GM19239 (cell line): ENCODE measurements at places on chromosomes 11 and 22.

- no peak for DNase-seq
These were observed 14.0 kb upstream of the TUB start for GRCh38 chr11:8066911-8067455.

- no peak for DNase-seq
These were observed 25.1 kb downstream of the B3GAT1 start for GRCh38 chr11:134386945-134387344.

DNA sequence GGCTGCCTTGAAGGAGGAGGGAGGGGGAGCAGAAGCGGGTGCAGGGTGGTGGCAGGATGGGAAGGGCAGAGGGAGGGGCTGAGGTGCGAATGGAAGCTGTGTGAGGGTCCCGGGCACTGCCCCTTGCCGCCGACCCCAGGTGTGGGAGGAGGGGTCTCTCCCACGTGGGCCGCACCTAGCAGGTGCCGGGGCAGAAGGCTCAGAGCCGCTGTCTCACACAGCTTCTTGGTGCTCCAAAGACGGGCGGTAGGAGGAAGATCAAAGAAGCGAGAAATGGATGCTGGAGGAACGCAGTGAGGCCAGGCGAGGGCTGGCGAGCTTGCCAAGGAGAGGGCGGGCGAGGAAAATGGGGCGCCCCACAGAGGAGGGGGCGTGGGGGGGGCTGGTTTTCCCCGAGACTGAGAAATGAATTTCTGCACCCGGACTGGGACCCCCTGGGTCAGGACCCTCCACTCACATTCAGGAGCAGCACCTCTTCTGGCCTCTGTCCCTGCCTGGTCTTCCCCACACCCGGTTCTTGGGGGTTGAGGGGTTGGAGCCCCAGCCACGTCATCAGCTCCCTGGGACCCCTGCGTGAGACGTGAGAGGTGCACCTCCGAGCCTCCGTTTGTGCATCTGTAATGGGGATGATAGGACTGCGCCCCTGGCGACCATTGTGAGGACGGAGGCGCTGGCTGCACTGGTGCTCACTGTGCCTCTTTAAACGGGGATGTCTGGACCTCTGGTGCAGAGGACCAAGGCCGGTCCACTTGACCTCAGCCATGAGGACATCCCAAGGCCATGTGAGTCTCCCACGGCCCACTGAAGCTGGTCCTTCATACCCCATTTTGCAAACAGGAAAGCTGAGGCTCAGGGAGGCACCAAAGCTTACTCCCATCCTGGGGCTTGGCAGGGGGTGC lies 16.8 kb downstream of the LSP1 start:
- DNase-seq = no peak

GRCh38 chr11:122697636-122698167 lies 42.2 kb downstream of the UBASH3B start:
- no peak for DNase-seq

DNA sequence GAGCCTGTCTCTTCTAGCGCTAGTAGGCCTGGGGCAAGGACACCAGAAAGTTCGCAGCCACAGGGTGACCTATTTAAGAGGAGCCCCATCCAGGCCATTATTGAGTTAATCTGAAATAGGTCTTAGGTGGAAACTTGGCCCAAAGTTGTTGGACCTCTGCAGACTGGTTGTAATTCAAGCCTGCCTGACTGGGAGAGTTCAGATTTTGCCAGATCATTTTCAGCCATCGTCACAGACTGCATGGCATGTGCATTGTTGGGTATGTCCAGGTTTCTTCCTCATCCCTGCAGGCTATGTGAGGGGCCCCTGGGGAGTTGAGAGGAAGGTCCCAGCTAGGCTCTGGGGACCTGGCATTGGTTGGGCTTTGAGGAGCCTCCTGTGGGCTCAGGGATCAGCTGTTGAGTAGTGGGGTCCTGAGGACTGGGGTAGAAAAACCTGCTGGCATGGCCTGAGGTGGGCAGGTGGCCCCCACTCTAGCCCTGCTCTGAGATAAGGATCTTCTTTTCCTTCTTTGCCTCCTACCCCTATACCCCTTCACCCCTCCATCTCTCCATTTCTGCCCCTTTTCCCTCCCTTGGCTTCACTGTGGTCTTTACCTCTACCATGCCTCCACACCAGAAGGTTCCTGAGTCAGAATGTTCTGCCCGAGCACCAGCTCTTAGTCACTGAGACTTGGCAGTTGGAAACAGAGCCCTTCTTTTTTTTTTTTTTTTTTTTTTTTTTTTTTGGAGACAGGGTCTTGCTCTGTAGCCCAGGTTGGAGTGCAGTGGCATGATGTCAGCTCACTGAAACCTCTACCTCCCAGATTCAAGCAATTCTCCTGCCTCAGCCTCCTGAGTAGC lies 112.7 kb downstream of the MORC2 start:
- no peak for DNase-seq

- no peak for DNase-seq
These were observed at the start of gene GALR3 for GRCh38 chr22:37823134-37823985. TSS of gene GALR3 (plus strand) at chr22:37823382. CDS start at chr22:37823407, 25 bp downstream.

DNA sequence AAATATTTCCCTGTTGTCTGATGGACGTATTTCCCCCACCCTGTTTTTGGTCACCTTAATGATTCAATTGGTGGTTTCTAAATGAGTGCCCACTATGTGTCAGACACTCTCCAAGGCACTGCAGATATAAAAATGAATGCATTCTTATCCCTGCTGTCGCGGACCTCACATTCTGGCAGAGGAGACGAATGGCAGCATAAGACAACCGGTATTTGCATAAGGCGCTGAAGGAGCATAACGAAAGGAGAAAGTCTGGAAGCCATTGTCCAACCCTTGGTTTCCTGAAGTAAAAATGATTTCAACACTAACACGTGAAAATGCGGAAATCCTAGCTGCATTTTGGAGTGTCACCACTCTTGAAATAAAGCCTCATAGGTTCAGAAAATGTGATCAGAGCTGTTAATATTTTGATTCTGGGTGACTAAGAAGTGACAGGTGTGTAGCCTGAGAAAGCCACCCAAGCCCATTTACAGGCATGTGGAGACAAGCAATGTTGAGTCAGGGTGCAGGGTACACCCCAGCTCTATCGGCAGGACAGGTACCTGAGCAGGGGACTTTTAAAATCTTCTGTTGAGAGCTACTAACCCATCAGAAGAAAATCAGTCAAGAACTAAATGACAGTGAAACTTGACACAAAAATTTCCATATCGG lies 10.1 kb upstream of the GAB2 start:
- DNase-seq = no peak

DNA sequence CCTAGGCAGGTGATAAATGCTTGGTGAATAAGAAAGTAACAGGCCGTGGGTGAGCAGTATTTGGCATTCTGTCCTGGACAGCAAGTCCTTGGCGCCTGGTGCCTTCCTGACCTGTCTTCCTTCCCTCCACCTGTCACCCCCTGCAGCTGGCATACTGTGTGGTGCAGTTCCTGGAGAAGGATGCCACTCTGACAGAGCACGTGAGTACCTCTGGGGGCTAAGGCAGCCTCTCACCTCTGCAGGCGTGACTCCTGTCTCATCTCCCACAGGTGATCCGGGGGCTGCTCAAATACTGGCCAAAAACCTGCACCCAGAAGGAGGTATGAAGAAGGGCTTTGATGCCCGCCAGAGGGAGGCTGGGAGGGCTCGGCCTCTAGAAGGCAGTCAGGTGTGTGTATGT lies 4.4 kb downstream of the GPHA2 start:
- DNase-seq = no peak

DNA sequence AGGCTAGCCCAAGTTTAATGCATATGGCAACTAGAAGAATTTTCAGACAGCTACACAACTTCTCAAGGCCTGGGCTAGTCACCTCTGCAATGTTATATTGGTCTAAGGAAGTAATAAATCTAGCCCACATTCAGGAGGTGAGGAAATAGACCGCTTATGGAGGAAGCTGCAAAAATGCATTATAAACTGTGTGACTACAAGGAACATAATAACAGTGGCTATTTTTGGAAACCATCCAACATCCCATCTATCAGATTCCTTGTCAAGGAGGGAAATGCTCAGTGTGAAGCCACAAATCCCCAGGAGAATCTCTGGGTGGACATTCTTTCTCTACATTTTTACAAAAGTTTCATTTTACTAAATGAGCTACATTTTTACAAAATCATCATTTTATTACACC lies 76.1 kb downstream of the BBOX1 start:
- DNase-seq = no peak

DNA sequence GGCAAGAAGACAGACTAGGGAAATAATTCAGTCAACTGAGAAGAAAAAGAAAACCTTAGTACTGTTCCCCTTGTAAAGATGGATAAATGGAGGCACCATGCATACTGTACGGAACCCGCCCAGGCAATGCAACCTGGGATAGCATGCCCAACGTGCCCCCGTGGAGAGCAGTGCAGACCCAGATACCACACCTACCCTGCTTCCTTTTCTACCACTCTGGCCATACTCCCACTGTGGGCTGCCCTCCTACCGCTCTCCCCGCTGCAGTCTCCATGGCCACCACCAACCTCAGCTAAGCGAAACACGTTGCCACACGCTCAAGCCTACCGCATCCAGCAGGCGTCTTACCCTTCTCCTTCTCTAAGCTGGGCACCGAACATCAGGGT lies 117.4 kb upstream of the SERPIND1 start:
- DNase-seq = no peak

DNA sequence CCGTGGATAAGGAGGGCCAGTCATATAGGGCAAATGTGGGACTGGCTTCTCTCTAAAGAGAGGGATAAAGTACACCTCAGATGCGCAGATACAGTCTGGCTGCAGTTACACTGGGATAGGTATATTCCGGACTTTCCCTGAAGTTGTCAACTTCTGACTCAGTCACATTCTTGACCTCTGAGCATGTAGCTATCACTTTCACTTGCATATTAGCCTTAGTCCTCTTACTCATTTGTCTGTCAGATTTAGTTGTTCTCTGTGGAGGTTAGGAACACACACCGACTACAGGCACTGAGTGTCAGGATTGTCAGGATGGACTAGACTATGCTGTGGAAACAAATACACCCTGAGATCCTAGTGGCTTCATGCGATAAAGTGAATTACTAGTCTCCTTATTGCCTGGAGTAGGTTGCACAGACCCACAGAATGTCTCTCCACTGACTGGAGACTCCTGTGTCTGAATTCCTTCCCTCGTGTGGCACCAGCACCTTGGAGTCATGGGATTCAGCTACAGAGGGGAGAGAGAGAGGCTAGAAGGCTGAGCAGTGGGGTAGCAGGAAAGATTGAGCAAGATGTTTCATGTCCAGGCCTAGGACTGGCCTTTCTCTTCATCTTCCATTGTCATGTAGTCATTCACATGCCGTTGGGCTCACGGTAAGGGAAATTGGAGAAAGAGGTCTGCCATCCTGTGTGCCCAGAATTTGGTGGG lies 654.3 kb downstream of the NTM start:
- DNase-seq = no peak

DNA sequence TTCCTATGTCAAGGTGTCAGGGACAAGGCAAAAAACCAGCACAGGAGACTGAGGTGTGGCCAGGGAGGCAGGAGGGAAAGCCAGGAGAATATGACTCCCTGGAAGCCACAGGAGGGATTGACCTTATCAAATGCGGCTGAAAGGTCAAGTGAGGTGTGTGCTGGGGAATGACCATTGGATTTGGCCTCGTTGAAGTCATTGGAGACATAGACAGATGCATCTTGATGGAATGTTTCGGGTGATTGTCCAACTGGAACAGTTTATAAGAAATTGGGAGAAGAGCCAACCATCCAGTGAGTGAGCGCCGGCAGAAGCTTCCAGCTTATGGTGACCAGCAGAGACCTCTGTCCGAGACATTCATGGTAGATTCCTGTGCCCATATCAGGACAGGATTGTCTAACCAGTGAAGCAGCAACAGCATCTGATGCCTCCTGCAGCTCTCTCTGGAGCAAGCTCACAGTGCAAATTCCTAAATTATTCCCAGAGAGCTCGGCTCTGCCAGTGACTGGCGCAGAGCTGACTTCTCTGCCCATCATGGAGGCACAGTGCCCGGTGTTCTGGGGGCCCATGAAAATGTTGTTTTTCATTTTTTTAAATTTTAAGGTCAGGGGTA lies 95.4 kb downstream of the MYO18B start:
- DNase-seq = no peak

DNA sequence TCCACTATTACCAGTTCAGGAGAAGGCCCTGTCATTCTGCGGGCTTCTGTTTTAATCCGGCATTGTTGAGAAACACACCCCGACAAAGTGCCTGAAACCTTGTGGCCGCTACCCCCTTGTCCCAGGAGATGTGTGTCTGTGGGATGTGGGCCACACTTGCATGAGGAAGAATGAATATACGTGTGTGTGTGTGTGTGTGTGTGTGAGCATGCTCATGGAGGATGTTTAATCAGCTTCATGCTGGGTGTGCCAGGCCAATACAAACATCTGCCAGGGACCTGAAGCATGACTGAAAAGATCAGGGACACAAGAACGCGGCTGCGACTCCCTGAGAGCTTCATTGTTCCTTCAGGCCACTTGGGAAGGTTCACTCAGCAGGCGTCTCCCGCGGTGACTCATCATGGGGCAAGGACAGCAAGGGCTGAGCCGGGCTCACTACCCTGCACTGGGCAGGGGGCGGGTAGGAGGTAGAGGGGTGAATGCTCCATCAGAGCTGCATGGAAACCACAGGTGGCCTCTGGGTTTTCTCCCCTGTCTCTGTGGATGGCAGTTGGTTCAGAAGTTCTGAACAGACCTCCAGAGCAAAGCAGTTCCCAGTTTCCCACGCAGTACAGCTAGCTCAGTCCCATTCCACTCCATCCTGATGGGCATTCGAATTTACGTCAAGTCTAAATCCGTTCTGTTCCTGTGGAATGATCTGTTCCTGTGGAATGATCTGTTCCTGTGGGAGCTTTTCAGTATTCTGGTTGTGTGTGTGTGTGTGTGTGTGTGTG lies 7.0 kb upstream of the MALAT1 start:
- DNase-seq = no peak

DNA sequence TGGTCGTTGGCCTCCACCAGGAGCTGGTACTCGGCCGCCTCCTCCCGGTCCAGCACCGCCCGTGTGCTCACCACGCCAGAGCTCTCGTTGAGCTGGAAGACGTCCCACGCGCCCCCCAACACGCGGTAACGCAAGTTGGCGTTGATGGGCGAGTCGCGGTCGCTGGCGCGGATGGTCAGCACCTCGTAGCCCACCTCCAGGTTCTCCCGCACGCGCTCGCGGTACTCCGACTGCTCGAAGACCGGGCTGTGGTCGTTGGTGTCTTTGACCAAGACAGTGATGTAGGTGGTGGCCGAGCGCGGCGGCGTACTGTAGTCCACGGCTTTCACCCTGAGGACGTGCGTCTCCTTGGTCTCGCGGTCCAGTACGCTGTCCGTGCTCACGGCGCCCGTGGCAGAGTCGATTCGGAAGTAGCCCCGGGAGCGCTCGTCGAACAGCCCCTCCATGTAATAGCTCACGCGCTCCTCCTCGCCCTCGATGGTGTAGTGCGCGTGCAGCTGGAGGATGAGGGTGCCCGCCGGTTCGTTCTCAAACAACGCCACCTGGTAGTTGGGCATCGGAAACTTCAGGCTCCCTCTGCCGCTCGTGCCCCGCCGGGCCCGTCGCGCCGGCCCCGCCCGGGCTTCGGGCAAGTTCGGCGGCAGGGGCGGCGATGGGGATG lies 1.4 kb downstream of the CELSR1 start:
- no peak for DNase-seq
